ENCODE measurements at places on chromosomes 1 and 21.

DNA sequence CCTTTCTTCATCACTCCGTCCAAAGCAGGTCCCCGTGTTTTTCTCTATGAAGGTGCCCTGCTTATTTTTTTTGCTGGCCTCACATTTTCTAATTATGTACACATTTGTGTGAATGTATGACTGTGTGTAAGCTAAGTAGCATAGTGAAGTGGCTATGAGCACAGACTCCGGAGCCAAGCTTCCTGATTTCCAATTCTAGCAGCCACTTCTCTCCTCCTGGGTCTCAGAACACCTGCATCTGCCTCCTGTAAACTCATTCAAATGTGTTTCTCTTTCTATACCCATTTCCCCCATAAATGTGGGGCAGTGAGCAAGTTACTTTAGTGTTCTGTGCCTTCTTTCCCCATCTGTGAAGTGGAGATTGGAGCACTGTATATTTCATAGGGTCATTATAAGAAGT lies 2.1 kb downstream of the SLAMF6 start:
- DNase-seq: no peak

- no peak for DNase-seq
Observed at GRCh38 chr1:107272321-107272720, 131.5 kb downstream of the NTNG1 start.

DNA sequence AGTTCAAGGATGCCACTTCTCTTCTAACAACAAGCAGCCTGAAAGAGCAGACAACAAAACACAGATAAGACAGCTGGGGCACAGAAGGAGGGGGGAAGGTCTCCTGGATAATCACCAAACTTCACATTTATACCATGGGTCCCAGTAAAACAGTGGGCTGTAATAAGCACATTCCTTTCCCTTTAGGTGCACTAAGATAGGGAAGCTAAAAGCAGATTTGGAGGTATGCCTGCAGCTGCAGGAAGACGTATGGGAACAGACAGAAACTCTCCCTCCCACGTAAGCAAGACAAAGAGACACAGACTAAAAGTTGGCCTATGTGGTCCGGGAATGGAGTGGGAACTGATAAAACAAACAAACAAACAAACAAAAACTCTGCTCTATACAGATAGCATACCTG lies 612.1 kb downstream of the MRPL39 start:
- no peak for DNase-seq

DNA sequence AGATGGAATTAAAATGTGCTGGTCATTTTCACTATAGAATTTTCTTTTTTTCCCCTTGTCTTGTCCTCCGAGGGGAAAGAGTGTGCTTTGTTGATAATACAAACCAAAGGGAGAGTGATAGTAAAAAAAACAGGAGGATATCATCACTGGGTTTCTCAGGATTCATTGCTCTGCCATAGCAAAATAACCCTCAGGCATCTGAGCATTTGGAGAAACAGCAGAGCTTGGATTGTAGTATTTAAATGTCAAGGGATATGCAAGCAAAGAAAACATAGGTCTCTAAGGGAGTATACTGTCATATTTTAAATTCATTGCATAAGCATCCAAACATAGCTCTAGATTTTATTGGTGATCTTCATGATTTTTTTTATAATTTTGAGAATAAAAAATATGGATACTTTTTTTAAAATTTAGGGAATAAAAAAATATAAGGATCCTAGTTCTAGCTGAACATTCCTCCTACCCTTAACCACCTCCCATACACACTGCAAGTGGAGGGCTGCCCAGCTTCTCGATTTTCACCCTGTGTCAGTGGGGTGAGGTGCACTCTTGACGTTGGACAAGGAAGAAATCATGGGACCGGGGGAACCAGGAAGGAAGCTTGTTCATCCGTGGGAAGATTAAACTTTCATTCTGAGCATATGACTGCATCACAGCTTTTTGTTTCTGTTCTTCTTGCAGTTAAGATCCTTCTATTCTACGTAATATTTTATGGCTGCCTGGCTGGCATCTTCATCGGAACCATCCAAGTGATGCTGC lies 4.4 kb downstream of the ATP1B1 start:
- no peak for DNase-seq

- DNase-seq: no peak
Observed at GRCh38 chr1:145912128-145912641, 2.3 kb upstream of the ITGA10 start.

Measured in ELF-1 (cell line).